ENCODE measurements at places on chromosomes 5 and 9.

GRCh38 chr9:134807716-134808446 is 72.7 kb upstream of the FCN2 start:
- DNase-seq: no peak

- DNase-seq: peak; percentile 41
These were observed 7.4 kb downstream of the GALNT10 start for GRCh38 chr5:154197801-154198491.

GRCh38 chr5:78058625-78059024 is 235.9 kb downstream of the AP3B1 start:
- no peak for DNase-seq

GRCh38 chr5:135213466-135214239 is 179.6 kb upstream of the PITX1 start:
- no peak for DNase-seq

DNA sequence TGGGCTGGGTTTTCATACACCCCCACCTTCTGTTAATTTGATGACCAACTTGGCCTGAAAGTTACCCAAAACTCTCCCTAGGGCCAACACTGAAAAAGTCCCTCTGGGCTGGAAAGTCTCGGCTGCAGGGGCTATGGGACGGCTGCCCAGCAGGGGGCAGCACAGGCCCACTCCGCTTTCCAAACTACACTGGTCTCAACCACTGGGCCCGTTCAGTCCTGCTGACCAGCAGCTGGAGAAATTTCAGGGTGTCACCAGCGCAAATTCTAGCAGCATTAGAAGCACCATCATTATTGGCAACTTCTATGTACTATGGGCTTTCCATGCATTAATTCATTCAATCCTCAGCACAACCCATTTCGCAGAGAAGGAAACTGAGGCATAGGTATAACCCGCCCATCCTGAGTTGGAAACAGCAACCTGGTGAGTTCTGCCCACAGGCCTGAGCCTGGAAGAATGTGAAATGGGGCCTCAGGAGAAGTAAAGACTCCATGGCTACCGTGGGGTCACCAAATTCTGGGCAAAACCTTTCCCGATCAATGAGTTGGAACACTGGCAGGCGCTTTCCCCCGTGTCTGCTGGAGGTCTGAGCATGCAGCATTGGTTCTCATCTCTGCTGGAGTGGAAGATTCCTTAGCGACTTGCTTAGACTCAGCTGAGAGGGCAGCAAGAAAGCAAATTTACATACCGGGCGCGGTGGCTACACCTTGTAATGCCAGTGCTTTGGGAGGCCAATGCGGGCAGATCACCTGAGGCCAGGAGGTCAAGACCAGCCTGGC is 9.7 kb downstream of the ORM2 start:
- peak; percentile 65 for DNase-seq

Data from stimulated activated CD4-positive, alpha-beta T cell treated with anti-CD3 and anti-CD28 coated beads, Interleukin-12 subunit alpha, Interleukin-12 subunit beta, amount 100 ng/mL, for 4 hours (primary cell).